ENCODE measurements at places on chromosomes 5 and 9.

GRCh38 chr5:129377504-129377903 lies 82.6 kb upstream of the ADAMTS19 start:
- no peak for DNase-seq

DNA sequence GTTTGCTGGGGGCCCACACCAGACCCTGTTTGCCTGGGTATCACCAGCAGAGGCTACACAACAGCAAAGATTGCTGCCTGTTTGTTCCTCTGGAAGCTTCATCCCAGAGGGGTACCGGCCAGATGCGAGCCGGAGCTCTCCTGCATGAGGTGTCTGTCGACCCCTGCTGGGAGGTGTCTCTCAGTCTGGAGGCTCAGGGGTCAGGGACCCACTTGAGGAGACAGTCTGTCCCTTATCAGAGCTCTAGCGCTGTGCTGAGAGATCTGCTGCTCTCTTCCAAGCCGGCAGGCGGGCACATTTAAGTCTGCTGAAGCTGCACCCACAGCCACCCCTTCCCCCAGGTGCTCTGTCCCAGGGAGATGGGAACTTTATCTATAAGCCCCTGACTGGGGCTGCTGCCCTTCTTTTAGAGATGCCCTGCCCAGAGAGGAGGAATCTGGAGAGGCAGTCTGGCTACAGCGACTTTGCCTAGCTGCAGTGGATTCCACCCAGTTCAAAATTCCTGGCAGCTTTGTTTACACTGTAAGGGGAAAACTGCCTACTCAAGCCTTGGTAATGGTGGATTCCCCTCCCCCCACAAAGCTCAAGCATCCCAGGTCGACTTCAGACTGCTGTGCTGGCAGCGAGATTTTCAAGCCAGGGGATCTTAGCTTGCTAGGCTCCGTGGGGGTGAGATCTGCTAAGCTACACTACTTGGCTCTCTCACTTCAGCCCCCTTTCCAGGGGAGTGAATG lies 206.0 kb upstream of the TLX3 start:
- DNase-seq: no peak

GRCh38 chr5:58681943-58682342 lies 99.1 kb downstream of the RAB3C start:
- DNase-seq: no peak

DNA sequence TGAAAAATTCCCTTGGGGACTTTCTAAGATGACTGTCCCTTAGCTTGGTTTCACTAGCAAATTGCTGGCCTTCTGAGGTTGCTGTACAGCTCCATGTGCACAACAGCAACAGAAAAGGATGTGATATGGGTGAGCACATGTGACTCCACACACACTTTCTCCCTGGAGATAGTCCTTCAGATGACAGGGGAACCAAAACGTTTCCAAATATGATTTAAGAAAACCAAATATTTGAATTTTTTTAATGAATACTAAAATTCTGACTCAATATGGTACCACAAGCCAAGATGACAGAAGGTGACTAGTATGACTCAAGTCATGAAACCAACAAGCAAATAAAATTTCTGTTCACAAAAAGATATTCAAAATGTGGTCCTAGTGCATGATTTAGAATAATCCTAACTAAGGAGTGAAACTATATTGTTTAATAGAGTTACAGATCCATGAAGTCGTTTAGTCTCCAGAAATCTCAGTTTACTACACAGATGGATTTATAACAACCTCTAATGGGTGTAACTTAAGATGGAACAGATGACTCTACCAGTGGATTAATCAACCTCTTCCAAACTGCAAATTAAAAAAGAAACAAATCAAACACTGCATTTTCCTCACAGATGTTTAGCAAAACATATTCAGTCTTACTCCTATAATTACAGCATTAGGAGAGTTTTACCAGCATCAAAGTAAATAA lies 144.8 kb upstream of the PIK3R1 start:
- no peak for DNase-seq

- no peak for DNase-seq
These were observed 1.4 kb downstream of the EFNA5 start for GRCh38 chr5:107669096-107670031.

GRCh38 chr5:169270827-169271226 lies 30.1 kb downstream of the SLIT3 start:
- DNase-seq: no peak

All from activated naive CD4-positive, alpha-beta T cell (primary cell).